Esophagus squamous epithelium (tissue), 5 donors: ENCODE measurements at places on chromosomes 5 and 9.

- no peak for DNase-seq
Observed at GRCh38 chr9:76136986-76137385, 246.5 kb downstream of the PCSK5 start.

DNA sequence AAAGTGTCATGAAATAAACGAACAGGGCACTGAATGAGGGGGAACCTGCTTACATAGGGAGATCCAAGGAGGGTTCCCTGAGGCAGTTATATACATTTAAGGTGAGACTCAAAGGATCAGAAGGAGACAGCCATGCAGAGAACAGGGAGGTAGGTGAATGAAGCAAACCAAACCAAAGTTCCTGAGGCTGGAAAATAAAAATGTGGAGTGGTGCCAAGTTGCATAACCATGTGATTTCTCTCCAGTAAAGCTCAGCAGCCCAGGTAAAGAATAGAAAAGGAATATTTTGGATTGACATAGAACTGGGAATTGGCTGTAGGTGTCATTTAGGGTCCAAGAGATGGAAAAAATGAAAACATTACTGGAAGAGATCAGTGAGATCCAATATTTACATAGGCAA lies 110.7 kb downstream of the CAAP1 start:
- DNase-seq: no peak

GRCh38 chr5:143536364-143536763 lies 132.9 kb upstream of the NR3C1 start:
- DNase-seq: no peak

GRCh38 chr9:126612326-126612812 lies 1.4 kb upstream of the LMX1B start:
- DNase-seq: no peak

- no peak for DNase-seq
Observed at GRCh38 chr9:68428481-68428880, 72.1 kb downstream of the PGM5 start.

- DNase-seq: no peak
Observed at GRCh38 chr5:160023908-160024630, 15.1 kb downstream of the TTC1 start.

GRCh38 chr9:2228132-2228531 lies 213.0 kb downstream of the SMARCA2 start:
- no peak for DNase-seq

GRCh38 chr9:19373527-19373926 lies 6.5 kb downstream of the RPS6 start:
- DNase-seq: no peak

DNA sequence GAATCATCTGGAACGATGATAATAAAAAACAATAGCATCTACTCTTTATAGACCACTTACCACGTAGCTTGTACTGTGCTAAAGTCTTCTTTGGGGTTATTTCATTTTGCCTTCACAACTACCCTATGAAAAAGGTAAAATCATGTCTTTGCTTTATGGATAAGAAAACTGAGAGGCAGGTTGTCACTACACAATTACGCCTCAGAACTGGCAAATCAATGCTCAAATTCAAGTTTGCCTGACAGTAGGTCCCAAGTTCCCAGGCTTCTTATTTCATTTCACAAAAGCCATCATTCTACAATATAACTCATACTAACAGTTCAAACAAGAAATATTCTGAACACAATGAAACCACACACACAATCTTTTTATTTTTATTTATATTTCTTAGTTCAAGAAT lies 258.5 kb downstream of the GABRB2 start:
- no peak for DNase-seq

GRCh38 chr9:89684912-89685636 lies 80.3 kb downstream of the GADD45G start:
- no peak for DNase-seq

DNA sequence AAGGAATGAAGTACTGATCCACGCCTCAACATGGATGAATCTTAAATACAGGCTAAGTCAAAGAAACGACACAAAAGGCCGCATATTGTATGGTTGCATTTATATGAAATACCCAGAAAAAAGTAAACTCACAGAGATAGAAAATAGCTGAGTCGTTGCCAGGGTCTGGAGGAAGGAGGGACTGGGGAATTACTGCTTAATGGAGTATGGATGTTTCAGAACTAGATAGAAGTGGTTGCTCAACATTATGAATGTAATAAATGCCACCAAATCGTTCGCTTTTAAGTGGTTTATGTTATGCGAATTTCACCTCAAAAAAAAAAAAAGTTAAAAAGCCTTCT lies 784 bp upstream of the MSANTD3 start:
- DNase-seq: no peak

- DNase-seq: no peak
Observed at GRCh38 chr9:125380406-125380805, 118.8 kb downstream of the GAPVD1 start.

DNA sequence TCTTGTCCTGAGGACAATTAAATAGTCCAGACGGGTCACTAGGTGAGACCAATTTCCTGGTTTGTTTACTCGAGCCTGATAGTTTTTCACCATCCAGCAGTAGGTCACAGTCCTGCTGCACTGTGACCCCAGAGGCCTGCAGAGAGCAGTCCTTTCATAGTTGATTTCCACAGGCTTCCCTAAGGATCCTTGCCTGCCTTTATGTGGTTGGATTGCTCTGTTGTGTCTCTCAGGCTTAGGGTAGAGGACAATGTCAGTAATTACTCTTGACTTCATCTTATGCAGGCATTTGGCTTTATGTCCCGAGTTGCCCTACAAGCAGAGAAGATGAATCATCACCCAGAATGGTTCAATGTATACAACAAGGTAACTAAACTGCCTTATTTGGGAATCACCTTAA lies 9.0 kb upstream of the CATSPER3 start:
- no peak for DNase-seq

DNA sequence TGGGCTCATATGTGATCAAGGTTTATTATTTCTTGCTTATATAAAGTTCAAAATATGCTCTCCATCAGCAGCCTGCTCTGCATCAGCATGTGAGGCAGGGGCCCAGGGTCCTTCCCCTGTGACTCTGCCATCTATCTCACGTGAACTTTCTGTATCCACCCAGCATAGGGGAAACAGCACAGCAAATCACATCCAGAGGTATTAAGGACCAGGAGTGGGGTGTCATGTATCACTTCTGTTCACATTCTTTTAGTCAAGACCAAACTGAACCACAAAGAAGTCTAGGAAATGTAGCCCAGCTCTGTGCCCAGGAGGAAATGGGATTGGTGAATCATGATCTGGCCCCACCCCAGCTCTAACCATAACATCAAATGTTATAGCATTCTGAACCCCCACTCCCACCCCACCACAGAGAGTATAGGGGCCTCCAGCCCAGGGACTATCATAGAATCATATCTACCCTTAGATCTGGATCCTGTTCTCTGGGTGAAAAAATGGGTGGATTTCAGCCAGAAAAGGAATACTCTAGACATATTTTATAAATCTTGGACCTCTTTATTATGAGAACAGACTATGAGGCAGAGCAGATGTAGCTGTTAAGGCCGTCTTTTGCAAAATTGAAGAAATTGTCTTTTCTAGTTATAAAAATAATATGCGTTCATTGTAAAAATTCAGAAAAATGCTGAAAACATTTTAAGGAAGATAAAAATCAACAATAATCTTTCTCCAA lies 473.7 kb downstream of the ARHGEF28 start:
- DNase-seq: no peak

- no peak for DNase-seq
Observed at GRCh38 chr5:56837956-56838355, 22.6 kb downstream of the MAP3K1 start.

GRCh38 chr5:72093217-72093616 lies 14.1 kb upstream of the MAP1B start:
- DNase-seq: no peak

GRCh38 chr5:149282966-149283332 lies 11.3 kb downstream of the AFAP1L1 start:
- no peak for DNase-seq

- no peak for DNase-seq
Observed at GRCh38 chr5:107388141-107388861, 282.4 kb downstream of the EFNA5 start.

GRCh38 chr9:88143179-88143578 lies 4.9 kb upstream of the SPATA31C2 start:
- DNase-seq: no peak

- DNase-seq: no peak
Observed at GRCh38 chr5:147472664-147473475, 37.0 kb downstream of the DPYSL3 start.

- no peak for DNase-seq
Observed at GRCh38 chr5:93598091-93599000, 15.3 kb downstream of the NR2F1 start.

GRCh38 chr5:63822614-63823013 lies 139.6 kb downstream of the HTR1A start:
- no peak for DNase-seq

- DNase-seq: no peak
Observed at GRCh38 chr9:124258607-124259157, 933 bp downstream of the NEK6 start.

GRCh38 chr5:139267481-139267880 lies 26.1 kb upstream of the MATR3 start:
- DNase-seq: no peak

DNA sequence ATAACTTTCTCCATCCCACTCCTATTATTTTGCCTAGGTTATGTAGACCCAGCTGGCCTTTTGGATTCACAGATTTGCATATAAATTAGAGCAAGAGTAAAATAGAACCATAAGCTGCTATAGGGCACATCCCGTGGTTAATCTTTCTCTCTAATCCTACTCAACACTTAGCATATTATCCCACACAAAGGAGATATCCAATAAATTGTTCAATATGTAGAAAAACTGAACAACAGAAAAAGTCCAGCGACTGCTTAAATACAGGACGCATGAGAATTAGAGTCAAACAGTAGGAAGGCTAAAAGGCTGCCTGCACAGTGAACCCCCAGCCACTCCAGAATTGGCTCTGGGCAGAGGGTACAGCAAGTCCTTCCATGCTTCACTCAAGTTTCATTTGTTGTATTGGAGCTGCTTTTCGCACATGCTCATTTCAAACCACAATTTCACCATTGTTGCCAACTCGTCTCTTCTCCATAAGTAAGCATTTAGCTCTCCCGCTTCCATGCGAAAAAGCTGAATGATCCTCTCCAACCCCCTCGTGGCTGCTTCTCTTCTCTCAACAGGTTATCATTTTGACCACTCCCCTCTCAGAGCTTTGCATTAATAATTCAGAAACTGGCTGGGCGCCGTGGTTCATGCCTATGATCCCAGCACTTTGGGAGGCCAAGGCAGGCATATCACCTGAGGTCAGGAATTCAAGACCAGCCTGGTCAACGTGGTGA lies 14.1 kb upstream of the IQGAP2 start:
- no peak for DNase-seq

DNA sequence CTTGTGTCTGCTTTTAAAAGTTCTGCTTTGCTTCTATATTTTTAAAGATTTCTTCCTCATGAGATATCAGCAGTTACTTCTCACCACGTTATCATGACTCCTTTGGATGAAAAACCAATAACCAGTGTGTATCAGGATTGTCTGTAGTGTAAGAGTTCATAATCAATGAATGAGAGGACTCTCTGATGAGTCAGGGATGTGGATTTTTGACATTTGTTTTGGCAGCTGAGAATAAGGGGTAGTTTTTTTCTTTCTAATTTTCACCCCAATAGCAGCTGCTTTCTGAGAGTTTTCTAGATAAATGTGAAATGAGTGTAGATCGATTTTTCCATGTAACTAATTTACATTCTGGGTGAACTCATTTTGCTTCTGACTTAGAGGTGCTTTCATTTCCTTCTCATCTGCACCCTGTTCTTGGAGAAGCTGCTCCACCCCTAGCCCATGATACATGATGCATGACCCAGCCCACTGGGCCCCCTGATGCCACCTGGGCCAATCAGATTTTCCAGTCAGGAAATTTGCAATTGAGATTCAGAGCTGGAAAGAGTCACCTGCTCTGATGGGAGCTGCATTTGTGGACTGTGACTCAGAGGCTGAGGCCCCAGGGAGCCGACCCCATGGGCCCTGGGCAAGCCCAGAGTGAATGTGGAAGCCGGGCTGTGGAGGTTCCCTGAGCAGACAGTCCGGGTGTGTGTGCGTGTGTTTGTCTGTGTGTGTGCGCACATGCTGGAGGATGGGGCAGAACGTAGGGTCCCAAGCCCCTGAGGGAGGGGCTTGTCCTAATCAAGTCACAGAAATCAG lies 159.3 kb downstream of the RGS3 start:
- no peak for DNase-seq

GRCh38 chr9:134835448-134835847 lies 45.2 kb upstream of the FCN2 start:
- DNase-seq: no peak

- DNase-seq: no peak
Observed at GRCh38 chr5:79727451-79728355, 38.1 kb downstream of the CMYA5 start.

- no peak for DNase-seq
Observed at GRCh38 chr5:111229221-111229835, 5.1 kb downstream of the CAMK4 start.

DNA sequence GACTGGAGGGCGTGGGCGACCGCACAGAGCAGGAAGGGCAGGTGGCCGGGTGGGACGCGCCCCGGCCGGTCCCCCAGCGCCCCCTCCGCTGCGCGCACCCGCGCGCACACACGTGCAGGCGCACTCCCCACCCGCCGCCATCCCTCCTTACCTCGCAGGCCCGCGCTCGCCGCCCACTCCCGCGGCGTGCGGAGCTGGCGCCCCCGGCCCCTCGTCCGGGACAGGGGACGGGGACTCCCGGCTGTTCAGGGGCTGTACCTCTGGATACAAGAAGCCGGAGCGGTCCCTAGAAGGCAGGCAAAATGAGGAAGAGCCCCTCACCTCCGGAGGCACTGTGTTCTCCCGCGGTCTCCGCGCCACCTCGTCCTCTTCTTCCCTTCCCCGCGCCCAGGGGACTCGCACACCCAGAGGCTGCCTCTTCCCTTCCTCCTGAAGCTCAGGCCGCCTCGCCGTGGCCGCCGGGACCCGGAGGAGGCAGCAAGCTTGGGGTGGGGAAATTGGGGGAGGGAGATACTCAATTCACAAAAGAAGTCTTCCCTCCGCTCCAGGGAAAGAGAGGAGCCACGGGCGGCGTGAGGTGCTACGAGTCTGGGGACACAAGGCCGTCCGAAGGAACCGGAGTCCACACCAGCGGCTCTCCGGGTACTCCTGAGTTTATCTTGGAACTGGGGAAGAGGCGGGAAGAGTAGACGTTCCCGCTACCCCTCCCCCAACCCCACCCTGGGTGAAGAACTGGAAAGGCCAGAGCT lies 1.4 kb upstream of the GABRB2 start:
- DNase-seq: no peak

- no peak for DNase-seq
Observed at GRCh38 chr5:68370196-68370595, 154.6 kb downstream of the PIK3R1 start.

DNA sequence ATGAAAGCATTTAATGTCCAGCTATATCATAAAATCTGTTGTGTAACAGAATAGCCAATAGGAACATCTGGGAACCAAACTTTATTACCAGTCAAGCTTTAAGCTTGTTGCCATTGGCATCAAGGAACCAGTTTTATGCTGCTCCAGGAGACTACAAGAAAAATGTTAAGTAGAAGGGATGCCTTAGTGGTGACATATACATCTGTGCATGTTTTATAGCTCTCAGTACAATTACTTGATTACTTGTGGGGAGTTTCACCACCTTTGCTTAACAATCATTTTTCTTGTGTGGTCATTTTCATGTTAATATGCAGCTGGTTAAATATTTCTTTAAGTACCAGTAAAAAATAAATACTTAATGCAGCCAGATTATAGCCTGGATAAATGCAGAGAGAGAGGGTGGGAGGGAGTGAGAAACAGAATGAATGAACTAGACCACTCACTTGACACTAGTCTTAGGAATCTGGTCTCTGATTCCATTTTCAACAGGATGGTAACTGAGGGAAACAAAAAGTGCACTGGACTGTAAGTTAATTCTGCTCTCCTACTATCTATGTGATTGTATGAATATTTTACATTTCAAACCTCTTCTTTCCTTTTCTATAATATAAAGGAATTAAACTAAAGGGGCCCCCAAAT lies 35.7 kb upstream of the LURAP1L start:
- no peak for DNase-seq
